A549 treated with CORT108297 at 1 μM for 4 hours (cell line): ENCODE measurements at places on chromosomes 4 and X. TPM values are rescaled to one million over a fixed set of nuclear protein-coding genes. Genes with fewer than 3 reads are reported as not detected.

HDX gene
- 1.9 to 2.9 TPM (median 2.2 TPM) in 5 replicates for total RNA-seq

RASSF6 gene
- total RNA-seq = 0.73 to 1.1 TPM (median 0.98 TPM) in 5 replicates

NSUN7 gene
- total RNA-seq = 0.18 to 0.60 TPM (median 0.35 TPM) in 5 replicates

GLRB gene
- 0.61 to 1.5 TPM (median 1.2 TPM) in 5 replicates for total RNA-seq

RTL9 gene
- total RNA-seq = 0.05 to 0.08 TPM (median 0.06 TPM) in 5 replicates

PDE5A gene
- 0.21 to 0.61 TPM (median 0.30 TPM) in 5 replicates for total RNA-seq

DUSP21 gene
- not detected in 5 replicates for total RNA-seq

GYPB gene
- total RNA-seq = not detected in 5 replicates

SPATA4 gene
- total RNA-seq = 0.17 to 0.31 TPM (median 0.26 TPM) in 4 of 5 replicates, not detected in the other

NUDT10 gene
- total RNA-seq = 0.42 to 0.64 TPM (median 0.46 TPM) in 5 replicates

TAF7L gene
- total RNA-seq = 0.07 to 0.16 TPM (median 0.10 TPM) in 5 replicates

IQCM gene
- total RNA-seq = not detected in 5 replicates

SSX1 gene
- not detected in 5 replicates for total RNA-seq

RS1 gene
- not detected in 5 replicates for total RNA-seq

BEND2 gene
- not detected in 5 replicates for total RNA-seq

GABRA4 gene
- total RNA-seq = not detected in 5 replicates

ARAP2 gene
- total RNA-seq = 0.35 to 0.93 TPM (median 0.42 TPM) in 5 replicates

MMRN1 gene
- not detected in 5 replicates for total RNA-seq

ZCCHC13 gene
- total RNA-seq = not detected in 5 replicates

BEX3 gene
- total RNA-seq = 242 to 259 TPM (median 246 TPM) in 5 replicates

UGT2B17 gene
- total RNA-seq = not detected in 5 replicates

SYNPO2 gene
- total RNA-seq = 1.1 to 1.8 TPM (median 1.5 TPM) in 5 replicates

FMR1NB gene
- total RNA-seq = not detected in 5 replicates

ANOS1 gene
- 0.02 to 0.14 TPM (median 0.06 TPM) in 5 replicates for total RNA-seq

RIPPLY1 gene
- not detected in 5 replicates for total RNA-seq

LDB2 gene
- total RNA-seq = not detected in 5 replicates

USP17L25 gene
- not detected in 5 replicates for total RNA-seq

CFAP47 gene
- not detected in 5 replicates for total RNA-seq

CLOCK gene
- total RNA-seq = 4.2 to 6.2 TPM (median 4.9 TPM) in 5 replicates

F9 gene
- not detected in 5 replicates for total RNA-seq

PHKA1 gene
- total RNA-seq = 19.6 to 26.4 TPM (median 24.5 TPM) in 5 replicates

ACTRT1 gene
- total RNA-seq = not detected in 5 replicates

KCND1 gene
- 0.98 to 1.4 TPM (median 1.3 TPM) in 5 replicates for total RNA-seq

MAGEA6 gene
- total RNA-seq = 10.5 to 13.7 TPM (median 12.9 TPM) in 5 replicates

CD40LG gene
- not detected in 5 replicates for total RNA-seq

CYTL1 gene
- total RNA-seq = not detected in 5 replicates

EMCN gene
- total RNA-seq = not detected in 5 replicates

PHEX gene
- total RNA-seq = 0.25 to 0.40 TPM (median 0.34 TPM) in 5 replicates

GYPE gene
- not detected in 5 replicates for total RNA-seq

FSTL5 gene
- total RNA-seq = 0.01 to 0.05 TPM (median 0.02 TPM) in 3 of 5 replicates, not detected in the others

VCX3B gene
- total RNA-seq = not detected in 5 replicates

EFHC2 gene
- total RNA-seq = 0.17 to 0.29 TPM (median 0.21 TPM) in 5 replicates

ATP2B3 gene
- 0.05 to 0.25 TPM (median 0.17 TPM) in 5 replicates for total RNA-seq

HPRT1 gene
- total RNA-seq = 97.1 to 135 TPM (median 100 TPM) in 5 replicates
